ENCODE measurements at places on chromosomes 5 and 9.

- no peak for DNase-seq
Observed at GRCh38 chr9:15306068-15306756, 804 bp downstream of the TTC39B start.

DNA sequence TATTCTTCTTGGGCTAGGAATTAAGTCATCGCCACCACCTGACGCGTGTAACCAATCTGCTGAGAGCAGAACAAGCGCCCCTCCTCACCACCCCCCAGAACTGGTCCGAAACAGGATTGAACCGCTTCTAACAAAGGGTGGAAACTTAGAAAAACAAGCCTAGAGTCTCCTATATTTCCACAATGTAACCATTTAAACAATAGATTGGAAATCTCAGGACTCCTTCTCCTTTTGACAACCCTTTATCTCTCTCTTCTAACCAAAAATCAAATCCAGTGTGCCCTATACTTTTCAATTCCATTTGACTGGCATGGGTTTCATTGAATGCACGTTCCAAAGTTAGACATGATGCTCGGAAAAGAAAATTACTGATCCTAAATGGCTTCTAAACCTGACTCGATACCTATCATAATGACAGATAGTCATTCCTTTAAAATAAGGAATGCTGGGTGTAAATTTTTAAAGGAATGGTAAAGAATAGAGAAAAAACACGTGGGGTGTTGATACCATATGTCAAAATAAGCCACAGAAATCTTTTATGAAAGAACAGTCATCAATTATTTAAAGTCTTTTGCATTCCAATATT is 1.2 kb downstream of the ARRDC3 start:
- DNase-seq = peak; percentile 74

DNA sequence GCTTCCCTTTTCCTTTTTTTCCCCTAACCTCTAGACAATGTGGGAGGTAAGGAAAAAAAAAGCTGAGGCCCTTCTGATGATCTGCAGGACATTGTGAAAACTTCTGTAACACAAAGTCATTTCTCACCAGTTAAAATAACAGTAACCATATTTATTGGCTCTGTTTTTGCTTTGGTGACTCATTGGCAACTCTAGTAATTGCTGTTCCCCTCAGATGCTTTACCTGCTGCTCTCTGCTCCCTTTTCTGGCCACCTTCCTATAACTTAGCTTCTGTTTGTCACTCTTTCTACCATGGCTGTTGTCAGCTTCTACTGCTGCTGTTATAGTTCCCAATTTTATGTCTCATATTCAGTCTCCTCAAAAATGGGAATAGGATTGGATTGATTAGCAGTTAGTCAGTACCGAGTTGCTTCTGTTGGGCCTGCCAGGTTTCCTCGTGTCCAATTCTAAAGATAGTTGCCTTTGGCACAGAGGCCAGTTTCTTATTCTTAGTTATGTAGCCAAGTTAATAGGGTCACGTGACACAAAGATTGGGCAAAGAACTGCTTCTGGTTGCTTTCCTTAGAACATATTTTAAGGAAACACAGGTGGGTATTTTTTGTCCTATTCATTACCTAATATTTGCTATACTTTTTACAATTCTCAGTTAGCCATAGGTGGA is 16.8 kb downstream of the SCAMP1 start:
- no peak for DNase-seq

DNA sequence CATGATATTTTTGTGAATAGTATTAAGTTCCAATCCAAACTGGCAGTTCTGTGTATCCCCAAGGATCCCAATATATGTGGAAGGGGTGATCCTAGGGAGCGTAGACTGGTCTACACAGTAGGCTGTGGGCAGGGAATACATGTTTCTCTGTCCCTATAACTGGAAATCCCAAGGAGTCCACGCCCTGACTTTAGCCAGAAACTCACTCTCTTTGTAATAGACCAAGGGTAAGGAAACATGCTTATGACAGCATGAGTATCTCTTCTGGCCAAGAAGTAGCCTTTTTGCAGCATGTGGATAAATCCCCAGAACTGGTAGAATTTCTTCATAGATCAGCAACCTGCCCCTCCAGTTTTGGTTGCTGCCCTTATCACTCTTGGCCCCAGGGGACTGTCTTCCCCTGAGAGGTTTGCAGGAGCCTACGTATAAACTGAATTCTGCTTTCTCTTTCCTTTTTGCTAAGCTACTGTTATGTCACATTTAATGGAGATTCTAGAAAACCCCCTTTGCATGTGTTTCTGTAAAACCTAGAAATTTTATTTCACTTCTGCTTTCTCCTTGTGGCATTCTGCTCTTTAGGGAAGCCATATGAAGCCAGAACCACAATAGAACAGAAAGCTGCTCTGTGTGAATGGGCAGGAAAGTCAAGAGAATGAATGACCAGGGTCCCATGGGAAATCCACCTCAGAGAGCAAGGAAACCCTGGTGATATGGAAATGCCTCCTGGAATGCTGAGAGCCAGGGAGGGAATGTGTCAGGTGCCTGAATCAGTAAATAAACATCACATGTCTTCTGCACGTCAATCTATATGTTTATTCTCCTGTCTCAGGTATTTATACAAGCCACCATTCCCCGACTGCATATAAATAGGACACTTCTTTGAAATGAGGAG is 3.5 kb downstream of the IFNA2 start:
- DNase-seq = peak; percentile 45

GRCh38 chr5:891117-891836 is 1.3 kb downstream of the BRD9 start:
- no peak for DNase-seq

- DNase-seq = no peak
Observed at GRCh38 chr9:93427655-93428379, 23.7 kb upstream of the FAM120A start.

- DNase-seq = no peak
Observed at GRCh38 chr9:96636368-96636767, 16.7 kb upstream of the CDC14B start.

DNA sequence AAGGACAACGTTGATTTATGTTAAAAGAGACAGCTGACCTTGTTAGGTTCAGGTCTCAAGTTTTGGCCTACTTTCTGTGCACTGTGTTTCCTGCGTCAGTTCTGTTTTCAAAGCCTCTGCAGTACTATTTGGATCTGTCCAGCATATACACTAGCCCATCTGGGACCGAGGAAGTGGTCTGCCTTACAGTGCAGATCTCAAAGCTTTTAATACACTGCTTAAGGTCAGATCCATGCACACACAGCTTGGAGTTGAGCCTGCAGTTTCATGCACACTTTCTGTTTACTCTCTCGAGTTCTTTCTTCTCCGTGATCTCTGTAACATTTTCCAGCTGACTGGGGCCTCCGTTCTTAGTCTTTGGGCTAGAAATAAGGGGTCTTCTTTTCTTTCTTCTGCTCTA is 24.1 kb downstream of the CARTPT start:
- DNase-seq = no peak

GRCh38 chr5:3789519-3790193 is 194.0 kb downstream of the IRX1 start:
- no peak for DNase-seq

GRCh38 chr5:142506046-142506445 is 179.8 kb downstream of the FGF1 start:
- no peak for DNase-seq

GRCh38 chr5:79621056-79621455 is 8.8 kb downstream of the TENT2 start:
- DNase-seq = no peak

- no peak for DNase-seq
Observed at GRCh38 chr5:166938071-166938470, 1353.4 kb upstream of the WWC1 start.

Data from germinal center (tissue), 1 donor.